Activated CD4-positive, alpha-beta T cell treated with anti-CD3 and anti-CD28 coated beads, Interleukin-2, amount 10 ng/mL, durations not matched to agents 24 days and 14 days (primary cell): ENCODE measurements at places on chromosomes 1 and 21. TPM values are rescaled to one million over a fixed set of nuclear protein-coding genes. Genes with fewer than 3 reads are reported as not detected.

DNA sequence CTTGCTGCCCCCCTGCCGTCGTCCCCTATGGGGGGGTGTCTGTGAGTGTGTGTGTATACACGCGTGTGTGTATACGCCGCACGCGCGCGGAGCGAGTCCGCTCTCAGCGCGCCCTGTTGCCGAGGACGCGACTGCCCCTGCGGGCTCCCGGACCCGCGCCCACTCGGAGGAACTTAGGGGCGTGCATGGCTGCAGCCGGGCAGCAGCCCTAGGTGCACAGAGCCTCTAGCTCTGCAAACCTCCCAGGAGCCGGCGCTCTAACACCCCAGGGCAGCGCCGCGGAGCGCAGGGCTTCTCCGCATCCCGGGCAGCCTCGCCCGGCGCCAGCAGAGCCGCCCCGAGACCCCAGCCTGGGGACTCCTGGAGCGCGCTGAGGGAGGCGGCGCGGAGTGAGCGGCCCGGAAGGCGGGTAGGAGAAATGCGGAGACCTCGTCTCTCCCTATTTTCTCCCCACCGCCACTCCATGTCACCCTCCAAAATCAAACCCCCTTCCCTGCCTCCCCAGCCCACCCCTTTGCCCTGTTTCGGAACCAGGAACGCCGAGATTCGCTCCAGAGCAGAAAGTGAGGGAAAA lies 574 bp downstream of the ITPKB start:
- DNase-seq, result peak; percentile 84

DNA sequence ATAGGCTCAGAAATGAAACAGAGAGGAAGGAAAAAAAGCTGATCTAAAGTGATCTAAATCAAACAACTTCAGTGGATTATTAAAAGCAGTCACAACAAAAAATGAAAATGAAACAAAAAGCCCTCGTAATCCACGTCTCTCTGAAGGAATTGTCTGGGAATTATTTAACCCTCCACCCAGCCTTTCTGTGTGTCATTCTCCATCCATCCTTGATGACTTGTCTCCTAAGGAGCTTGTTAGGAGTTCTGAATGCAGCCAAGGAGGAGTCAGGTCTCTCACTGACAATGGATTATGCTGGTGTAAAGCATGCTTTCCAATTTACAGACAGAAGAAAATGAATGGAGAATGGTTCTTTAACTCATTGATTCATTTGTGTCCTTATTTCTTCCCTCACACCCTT lies 359.3 kb upstream of the RUNX1 start:
- DNase-seq, result no peak

Gene CGN
- total RNA-seq, result 0.07 and 0.28 TPM in 2 replicates

Gene PLA2G2A
- total RNA-seq, result not detected in 2 replicates

DNA sequence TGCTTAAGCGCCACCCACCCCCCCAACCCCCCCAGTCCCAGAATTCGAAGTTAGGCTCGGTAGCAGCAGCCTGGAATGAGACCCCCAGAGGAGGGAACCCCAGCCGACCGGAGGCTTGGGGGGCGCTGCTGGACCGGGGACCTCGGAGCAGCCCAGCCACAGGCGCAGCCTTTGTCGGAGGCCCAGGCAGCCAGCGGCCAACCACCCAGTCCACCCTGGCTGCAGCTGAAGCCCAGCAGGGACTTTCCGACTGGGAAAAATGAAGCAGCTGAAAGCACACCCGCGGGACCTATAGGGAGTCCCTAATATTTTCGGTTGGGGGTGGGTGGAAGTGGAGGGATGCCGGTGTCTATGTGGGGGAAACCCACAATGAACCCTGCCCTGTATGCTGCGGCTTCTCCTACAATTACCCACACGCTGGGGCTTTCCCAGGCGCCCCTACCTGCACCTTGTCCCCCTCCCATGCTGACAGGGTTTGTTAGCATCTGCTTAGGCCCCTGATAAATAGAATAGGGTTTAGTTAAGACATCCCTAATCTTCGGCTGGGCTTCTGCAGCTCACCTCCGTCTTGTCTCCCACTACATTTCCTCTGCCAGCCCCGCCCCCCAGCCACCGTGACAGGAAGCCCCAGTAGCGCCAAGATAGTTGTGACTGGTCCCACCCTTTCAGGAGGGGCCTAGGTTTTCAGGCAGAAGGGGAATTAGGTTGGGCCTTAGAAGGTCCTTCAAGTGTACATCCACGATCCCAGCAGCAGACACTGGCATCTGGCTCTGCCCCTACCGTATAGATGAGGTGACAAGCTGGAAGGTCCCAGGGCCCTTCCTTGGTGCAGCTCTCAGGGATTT lies 838 bp downstream of the CCDC28B start:
- DNase-seq, result peak; percentile 94

Gene CYP4A22
- not detected in 2 replicates for total RNA-seq

DNA sequence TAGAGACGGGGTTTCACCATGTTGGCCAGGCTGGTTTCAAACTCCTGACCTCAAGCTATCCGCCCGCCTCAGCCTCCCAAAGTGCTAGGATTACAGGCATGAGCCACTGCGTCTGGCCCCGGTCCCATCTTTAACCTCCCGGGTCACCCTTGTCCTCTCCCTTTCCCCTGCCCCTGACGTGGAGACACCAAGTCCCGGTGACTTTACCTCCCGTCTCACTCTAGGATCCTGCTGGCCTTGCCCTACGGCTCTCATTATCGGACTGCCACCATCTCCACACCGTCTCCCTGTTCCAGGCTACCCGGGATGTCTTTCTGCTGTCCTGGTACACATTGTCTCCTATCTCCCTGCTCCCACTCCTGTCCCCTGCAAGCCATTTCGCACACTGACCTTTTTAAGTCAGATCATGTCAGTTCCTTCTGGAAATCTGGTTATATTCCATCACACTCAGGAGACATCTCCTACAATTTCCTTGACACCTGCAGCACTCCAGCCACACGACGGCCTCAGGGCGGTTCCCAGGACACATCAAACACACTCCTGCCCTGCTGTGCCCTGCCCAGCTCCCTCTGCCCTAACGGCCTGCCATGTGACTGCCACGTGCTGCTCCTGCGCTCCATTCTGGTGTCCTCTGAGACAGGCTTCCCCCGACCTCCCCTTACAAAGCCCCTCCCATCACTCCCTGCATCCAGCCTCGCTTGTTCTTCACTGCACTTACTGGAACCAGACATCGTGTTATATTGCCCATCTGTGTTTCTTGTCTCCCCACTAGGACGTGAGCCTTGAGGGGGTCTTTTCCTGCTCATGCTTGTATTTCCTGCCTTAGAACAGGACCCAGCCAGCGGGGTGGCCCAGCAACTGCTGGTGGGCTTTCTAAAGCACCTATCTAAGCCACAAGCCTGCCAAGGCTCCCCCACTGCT lies 32.7 kb downstream of the TTC39A start:
- DNase-seq, result no peak

DNA sequence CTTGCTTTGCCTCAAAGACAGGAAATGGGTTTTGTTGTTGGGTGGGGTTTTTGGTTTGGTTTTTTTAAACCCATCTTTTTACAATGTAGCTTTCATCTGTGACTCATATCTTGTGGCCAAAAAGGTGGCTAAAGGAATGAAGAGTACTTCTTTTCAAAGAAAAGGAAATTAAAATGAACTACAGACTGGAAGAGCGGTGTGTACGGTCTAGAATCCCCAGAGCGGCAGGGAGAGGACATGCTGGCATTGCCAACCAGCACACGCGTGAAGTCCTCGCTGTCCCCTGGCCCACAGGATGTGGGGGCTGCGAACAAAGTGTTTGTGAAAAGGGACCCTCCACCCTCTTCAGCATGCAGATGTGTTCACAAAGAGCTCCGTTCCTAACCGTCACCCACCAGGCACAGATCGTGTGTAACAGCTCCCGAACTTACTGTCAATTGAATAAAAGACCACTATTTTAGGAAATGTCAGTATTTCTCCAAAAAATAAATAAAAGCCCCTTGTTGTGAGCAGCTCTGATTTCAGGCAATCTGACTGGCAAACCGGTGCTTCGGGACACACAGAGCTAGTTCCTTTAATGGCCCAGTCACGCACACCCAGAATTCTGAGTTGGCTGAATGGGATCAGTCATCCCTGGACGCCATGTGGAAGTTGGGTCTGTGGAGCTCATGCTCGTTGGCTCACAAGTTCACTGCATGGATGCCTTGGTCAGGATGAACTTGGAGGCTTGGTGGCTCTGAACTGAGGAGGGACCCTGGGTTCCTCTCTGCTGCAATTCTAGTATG lies 602.9 kb downstream of the NPHP4 start:
- peak; percentile 81 for DNase-seq

Gene CLCA1
- not detected in 2 replicates for total RNA-seq

Gene S100A9
- total RNA-seq, result not detected in 2 replicates

DNA sequence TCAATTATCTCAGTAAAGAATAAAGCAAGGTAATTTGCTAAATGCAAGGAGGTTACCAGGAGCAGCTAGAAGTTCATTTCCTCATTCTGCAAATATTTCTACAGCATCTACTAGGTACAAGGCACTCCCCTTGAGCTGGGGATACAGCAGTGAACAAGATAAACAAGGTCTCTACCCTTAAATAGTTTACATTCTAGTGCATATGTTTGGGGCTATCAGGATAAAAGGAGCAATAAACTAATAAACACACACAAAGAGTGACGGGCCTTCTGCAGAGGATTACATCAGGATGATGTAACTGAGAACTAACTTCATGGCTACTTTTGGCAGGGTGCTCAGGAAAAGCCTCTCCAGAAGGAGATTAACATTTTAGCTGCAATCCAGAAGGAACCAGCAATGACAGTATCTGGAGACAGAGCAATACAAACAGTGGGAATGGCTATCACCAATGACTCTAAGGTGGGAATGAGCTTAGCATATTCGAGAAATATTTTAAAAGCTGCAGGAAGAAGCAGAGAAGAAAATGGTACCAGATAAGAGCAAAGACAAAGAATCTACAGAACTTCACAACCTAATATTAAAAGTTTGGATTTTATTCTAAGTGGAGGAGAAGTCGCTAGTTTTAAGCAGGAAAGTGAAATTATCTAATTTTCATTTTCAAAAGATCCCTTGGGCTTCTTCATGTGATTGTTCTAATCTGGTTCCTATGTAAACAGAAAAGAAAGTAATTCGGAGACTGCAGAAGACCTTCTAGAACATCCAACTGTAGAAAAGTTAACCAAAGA lies 25.8 kb downstream of the TP53BP2 start:
- no peak for DNase-seq

- no peak for DNase-seq
Measured at GRCh38 chr21:30994932-30995331, 43.3 kb downstream of the KRTAP19-8 start.

Gene TCHH
- not detected in 2 replicates for total RNA-seq

- DNase-seq, result no peak
Measured at GRCh38 chr1:210536254-210536961, 207.7 kb downstream of the HHAT start.

DNA sequence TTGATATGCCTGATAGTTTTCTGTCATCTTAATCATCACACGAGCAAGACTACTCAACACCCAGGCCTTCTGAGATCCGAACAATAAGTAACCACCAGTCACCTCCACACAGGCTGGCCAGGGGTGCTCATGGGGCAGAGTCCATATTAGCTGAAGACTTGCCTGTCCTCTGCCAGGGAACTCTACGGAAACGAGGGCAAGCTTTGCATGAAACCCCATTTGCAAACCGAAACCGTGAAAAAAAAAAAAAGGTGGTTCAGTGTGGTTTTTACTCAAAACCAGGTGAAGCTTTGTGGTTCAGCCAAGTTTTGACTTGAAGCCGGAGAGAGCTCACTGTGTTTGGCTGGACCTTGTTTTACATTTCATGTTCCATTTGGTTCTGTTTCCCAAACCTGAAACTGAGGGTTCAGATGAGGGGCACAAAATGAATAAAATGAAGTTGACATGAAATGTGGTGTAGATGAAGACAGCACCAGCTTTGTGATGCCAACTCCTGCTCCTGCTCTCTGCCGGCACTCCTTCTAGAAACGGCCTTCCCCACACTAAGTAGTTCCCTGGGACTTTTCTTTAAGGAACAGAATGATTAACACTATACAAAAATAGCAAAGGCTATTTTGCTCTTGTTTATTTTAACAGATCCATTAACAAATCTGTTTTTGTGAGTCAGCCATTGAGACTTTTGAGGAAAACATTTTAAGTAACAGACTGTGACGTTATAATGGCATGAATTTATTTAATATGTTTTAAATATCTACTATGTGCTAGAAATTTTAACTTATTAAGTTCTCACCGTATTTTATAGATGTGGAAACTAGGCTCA lies 74.7 kb downstream of the RUNX1 start:
- DNase-seq, result peak; percentile 90

- DNase-seq, result no peak
Measured at GRCh38 chr1:198273748-198274295, 117.0 kb downstream of the NEK7 start.

DNA sequence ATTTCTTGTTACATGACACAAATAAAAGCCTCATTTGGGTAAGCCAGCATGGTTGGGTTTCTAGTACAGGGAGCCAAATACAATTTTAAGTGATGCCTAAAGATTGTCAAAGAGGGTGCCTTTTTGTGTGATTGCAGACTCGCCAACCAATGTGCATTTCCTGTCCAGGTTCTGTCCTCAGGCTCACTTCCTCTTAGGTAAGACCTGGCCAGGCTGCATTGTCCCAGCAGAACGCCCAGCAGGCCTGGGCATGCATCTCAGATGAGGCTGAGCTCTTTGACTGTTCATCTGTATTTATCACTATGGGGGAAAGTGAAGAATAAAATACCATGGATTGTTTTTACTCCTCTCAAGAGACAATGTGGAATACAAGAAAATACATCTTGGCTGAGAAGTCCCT lies 49.7 kb downstream of the KCNC4 start:
- DNase-seq, result no peak

DNA sequence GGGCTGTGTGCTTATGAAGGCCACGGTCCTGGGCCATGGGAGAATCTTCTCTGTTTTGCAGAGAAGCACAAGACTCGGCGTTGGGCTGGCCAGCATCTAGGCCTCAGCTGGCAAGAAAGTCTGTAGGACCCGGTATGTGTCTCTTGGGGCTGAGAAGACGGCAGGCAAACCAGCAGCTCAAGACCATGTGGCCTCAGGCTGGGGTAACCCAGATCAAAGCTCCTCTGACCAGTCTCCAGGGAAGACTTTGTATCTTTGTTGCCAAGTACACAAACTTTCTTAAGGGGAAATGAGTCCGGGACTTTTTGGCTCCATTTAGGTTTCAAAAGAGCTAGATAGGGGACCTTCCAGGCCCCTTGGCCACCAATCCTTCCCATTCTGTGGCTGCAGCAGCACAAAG lies 60.1 kb downstream of the PTP4A2 start:
- DNase-seq, result no peak

- no peak for DNase-seq
Measured at GRCh38 chr1:10727751-10728232, 68.7 kb downstream of the CASZ1 start.

GRCh38 chr1:8632102-8632501 lies 185.3 kb downstream of the RERE start:
- DNase-seq, result no peak
